ENCODE measurements at places on chromosomes 6 and 20. TPM values are rescaled to one million over a fixed set of nuclear protein-coding genes. Genes with fewer than 3 reads are reported as not detected.

- DNase-seq: no peak
These were observed 130.1 kb upstream of the ASCC3 start for GRCh38 chr6:101011186-101011585.

DNA sequence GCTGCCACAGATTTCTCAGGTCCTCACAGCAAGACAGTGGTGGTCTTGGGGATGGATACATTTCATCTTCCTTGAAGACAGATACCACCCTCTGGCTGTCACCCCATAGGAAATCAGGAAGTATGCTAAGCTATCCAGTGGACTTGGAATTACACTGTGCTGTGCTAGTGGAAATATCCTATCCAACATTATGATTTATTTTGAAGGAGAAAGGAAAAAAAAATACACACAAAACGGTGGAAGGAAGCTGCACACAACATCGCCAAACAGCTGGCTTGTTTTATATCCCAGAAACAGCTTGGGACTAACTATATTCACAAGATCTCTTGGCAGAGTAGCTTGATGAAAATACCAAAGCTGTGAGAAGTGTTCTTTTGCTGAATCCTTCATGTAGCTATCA lies 257.6 kb downstream of the LAMA2 start:
- no peak for DNase-seq

- no peak for DNase-seq
These were observed 15.5 kb downstream of the CYP39A1 start for GRCh38 chr6:46637145-46637544.

Gene MTFR2
- 2.7 TPM for total RNA-seq

Gene C6orf163
- total RNA-seq: 6.2 TPM

Data from breast epithelium (tissue), 4 donors.